ENCODE measurements at places on chromosomes 16 and 17. TPM values are rescaled to one million over a fixed set of nuclear protein-coding genes. Genes with fewer than 3 reads are reported as not detected.
A peak's percentile ranks its signal among the peaks of the same experiment; 100 is the strongest.

- no peak for DNase-seq
Observed at GRCh38 chr17:78129351-78130089, 965 bp upstream of the TMC6 start.

DNA sequence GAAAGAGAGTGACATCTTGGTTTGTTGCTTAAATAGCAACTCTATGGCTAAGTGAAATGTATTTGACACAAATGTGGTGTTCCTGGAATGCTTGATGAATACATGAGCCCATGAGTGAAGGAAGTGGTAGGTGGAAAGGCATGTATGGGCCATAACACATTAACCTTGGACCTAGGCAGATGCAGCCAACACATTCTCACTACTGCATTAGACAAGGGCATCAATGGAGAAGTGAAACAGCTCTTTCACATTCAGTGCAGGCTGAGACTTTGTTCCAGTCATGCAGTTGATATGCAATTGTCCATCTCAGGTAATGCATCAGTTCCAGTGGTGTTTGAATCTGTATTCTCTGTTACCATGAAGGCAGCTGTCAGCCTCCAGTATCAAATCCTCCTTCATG is 133.6 kb downstream of the HS3ST3B1 start:
- DNase-seq: no peak

DNA sequence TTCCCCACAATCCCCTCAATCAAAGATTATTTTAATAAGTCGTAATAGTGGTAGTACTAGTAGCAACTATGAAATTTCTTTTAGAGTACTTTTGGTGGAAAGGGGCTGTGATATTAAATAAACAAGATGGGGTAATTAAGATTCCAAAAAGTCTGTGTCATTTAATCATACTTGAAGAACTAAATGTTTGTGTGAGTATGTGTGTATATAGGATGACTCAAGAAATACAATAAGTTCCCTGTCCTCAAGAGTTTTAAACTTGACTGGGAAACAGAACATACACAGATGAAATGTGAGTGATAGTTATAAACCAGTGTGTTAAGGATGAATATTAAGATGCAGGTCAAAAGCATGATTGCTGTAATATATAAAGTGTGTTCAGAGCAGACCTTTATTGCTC is 2.3 kb downstream of the ALDH3A2 start:
- DNase-seq: no peak

- DNase-seq: peak; percentile 80
Observed at GRCh38 chr16:17350207-17350606, 120.6 kb downstream of the XYLT1 start.

GRCh38 chr17:61307905-61308886 is 91.4 kb upstream of the TBX2 start:
- no peak for DNase-seq

Gene RRAD
- total RNA-seq: 8.2 TPM

Gene KRT40
- not detected for total RNA-seq

Gene KRT32
- not detected for total RNA-seq

Data from posterior vena cava (tissue), 2 donors.